ENCODE measurements at places on chromosomes 2 and 18.

DNA sequence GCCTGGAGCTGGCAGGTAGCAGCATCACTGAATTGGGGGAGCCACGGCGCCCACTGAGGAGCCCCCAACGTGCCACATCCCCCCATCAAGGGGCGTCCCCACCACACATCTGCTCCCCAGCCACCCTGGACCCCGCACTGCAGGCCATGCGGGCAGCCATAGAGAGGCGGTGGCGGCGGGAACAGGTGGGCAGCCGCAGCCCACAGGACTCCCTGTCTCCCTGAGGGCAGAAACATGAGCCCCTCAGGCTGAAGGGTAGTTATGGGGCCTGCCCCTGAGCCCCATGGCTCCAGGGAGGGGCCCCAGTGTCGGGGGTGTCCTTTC, 26.6 kb downstream of the CROCC2 start:
- DNase-seq = no peak

DNA sequence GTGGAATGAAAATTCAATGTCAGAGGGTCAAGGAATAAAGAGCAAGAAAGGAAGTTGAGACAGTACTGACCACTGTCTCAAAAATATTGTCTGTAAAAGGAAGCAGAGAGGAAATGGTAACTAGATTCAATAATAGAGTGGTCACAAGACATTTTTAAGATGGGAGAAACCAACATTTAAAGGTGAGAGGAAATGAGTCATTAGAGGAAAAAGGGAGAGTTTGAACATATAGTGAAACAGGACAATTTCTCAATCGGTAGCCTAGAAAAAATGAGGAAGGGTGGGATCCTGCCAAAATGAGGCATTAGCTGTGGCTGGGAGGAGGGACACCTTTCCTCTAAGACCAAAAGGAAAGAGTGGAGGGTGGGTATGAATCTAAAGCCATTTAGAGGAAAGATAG, 288.5 kb downstream of the SP3 start:
- no peak for DNase-seq

- no peak for DNase-seq
These were observed 109.1 kb upstream of the CTDP1 start for GRCh38 chr18:79570266-79571201.

DNA sequence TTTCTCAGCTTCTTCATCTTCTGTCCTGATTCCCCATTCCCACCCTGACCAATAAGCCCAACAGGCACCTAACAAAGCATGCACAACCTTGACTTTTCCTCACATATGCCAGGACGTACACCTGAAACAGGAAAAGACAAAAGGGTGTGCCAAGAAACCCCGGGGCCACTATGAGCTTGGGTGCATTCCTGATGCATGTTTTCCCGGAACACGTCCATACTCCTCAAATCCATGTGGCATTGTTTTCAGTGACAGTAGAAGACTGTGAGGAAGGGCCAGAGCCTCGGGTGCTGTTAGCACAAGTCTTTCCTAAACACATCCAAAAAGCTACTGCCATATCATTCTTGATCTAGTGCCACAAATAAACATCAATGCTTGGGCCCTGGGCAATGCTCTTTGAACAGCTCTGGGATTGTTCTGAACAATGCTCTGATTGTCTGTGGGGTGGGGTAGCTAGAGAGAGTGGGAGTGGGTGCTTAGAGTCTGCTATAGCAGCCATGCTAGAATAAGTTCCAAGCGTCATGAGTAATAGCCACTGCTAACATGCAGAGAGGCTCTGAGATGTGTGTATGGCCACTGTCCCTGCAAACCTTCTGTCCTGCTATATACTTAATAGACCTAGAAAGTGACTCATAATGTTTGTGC, 181.7 kb upstream of the CRIM1 start:
- no peak for DNase-seq

DNA sequence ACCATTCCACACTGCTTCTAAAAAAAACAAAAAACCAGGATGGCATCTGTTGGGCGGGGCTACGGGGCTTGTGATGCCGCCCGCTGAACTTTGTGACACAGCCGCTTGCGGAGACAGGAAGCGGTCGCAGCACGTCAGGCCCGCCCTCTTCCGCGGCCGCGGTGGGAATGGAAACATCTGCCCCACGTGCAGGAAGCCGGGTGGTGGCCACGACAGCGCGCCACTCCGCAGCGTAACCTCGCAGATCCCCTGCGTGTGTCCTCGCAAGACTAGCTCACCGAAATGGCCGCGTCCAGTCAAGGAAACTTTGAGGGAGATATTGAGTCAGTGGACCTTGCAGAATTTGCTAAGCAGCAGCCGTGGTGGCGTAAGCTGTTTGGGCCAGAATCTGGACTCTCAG, 168.5 kb downstream of the SUCLG1 start:
- DNase-seq = no peak

- no peak for DNase-seq
These were observed 840.4 kb downstream of the CPS1 start for GRCh38 chr2:211396815-211397214.

GRCh38 chr2:154589514-154589913, 109.0 kb upstream of the KCNJ3 start:
- no peak for DNase-seq

DNA sequence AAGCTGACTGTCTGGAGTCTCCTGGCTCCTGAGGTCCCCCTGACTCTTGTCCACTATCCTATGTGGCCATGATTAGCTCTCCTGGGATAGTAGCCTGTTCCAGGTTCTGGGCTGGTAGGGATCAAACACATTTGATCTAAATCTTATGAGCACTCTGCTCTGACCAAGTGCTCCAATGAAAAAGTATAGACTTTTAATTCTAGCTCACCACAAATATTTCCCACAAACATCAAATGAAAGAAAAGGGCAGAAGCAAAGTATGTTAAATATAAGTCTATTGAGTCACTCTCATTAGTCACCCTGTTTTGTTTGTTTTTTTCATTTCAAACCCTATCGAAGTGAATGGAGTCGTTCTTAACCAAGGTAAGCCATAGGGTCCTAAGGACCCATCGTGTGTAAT, 39.7 kb upstream of the NEDD4L start:
- no peak for DNase-seq

DNA sequence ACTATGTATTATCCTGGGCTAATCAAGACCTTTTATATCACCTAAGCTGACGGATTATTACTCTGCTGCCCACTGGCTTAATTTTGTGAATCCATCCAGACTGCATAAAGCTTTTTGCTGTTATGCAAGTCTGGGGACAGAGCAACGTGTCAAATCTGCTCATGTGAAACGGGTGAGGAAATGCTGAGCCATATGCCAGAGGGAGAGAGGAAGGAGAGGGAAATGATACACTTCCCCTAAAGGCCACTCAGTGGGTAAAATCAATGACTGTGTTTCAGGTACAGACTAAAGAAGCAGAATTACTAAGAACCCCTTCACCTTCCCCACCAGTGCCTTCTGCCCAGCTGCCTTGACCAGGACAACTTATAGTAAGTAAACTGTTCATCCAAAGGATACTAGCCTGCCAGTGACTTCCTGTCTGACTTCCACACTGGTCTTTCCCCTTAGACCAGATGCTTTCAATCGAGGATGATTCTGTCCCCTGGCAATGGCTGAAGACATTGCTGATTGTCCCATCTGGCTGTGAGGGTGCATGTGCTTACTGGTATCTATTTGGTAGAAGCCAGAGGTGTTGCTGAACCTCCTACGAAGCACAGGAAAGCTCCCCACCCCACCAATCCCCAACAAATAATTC, 43.0 kb downstream of the STAT1 start:
- DNase-seq = no peak

GRCh38 chr18:79102886-79103285, 33.7 kb downstream of the ATP9B start:
- DNase-seq = no peak

DNA sequence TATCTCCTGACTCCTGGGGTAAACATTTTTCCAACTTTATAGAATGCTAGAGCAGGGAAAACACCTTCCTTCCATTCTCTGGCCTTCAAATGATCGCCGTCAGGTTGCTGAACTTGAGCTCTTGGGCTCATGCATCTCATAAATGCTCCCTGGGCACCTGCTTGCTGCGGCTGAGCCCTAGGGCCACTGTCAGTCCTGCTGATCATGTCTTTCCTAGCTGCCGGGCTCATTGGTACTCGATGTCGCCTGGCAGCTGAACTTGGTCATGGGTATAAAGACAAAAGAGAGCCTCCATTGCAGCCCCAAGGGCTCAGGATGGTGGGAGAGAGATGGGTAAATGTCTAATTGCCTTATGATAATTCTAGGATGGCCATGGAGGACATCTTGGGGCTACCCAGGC, 80.6 kb downstream of the HS1BP3 start:
- DNase-seq = no peak

- DNase-seq = no peak
These were observed 105.5 kb downstream of the NOL10 start for GRCh38 chr2:10584242-10584753.

DNA sequence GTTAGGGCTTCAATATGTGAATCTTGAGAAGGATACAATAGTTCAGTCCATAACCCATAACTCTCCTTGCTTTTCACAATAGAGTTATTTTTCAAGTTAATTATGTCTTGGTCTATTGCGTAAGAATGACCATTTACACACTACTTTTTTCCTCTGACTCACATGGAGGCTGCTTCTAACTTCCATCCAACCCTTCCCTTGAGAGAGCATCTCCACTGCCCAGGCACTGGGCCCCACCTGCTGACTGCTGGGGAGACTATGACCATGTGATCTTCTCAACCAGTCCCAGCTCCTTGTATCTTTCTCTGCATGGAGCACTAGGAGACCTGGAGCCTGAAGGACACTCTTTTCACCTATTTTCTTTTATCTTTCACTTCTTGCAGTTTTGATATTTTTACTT, 251.5 kb downstream of the GPD2 start:
- DNase-seq = no peak

- DNase-seq = no peak
These were observed 446.0 kb upstream of the MEX3C start for GRCh38 chr18:51643483-51643882.

DNA sequence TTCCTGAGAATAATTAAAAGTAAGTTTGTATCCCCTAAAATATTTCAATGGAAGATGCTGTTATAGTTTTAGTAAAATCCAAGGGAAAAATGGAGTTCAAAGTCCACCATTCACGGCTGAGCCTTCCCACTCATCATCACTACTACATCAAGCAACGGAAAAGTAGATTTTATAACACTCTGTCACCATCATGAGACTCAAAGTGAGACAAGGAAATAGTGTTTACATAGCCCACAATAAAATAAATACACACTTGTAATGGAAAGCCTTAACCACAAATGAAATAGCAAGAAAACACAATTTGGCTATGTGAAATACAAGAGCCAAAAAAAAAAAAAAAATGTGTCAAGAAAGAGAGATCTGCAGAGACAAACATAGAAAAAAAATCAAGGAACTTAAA, 569.9 kb upstream of the REG3G start:
- no peak for DNase-seq

DNA sequence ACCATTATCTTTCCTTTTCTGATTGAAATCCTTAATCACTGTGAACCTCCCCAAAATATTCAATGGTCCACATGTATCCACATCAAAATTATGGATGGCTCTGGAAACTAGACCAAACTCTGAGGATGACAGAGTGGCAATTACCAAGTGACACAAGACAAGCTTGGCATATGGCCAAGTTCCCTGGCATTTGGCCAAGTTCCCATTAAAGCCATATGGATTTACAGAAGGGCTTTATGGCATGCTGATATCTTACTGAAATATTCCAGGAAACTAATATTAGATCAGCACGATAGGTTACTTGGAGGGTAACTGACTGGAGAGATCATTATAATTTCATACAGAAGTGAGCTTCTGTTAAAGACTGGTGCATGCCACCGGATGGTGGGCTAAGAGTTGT, 21.9 kb upstream of the CERS6 start:
- no peak for DNase-seq

DNA sequence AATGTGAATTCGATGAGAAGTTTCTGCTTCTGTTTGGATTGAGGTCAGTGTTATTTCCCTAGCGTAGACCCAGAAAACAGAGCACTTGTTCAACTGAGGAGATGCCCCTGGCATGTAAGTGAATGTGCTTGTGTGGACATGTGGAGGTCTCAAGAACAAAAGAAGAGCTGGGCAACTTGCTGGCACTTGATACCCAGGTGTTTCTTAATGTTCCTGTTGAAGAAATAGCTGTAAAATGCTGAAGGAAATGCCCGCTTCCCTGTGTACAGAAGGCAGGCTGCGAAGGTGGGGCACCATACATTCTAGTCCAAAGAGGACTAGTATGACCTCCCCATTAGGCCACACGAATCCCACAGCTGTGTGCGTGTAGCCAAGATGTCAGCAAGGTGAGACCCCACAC, 9.8 kb upstream of the LBH start:
- no peak for DNase-seq

GRCh38 chr18:26656944-26657536, 108.7 kb upstream of the KCTD1 start:
- no peak for DNase-seq

- DNase-seq = no peak
These were observed 10.6 kb upstream of the POMC start for GRCh38 chr2:25178976-25179375.

GRCh38 chr2:204187229-204188083, 250.9 kb downstream of the ICOS start:
- DNase-seq = no peak

- DNase-seq = no peak
These were observed 674 bp downstream of the PTPN4 start for GRCh38 chr2:119760237-119760955.

DNA sequence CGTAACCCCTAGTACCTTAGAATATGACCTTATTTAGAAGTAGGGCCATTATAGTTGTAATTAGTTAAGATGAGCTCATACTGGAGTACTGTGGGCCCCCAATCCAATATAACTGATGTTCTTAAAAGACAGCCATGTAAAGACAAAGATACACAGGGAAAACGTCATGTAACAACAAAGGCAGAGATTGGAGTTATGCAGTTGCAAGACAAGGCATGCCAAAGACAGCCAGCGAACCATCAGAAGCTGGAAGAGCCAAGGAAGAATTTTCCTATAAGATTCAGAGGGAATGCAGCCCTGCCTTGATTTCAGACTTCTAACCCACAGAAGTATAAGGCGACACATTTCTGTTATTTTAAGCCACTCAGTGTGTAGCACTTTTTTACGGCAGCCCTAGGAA, 55.9 kb upstream of the TLK1 start:
- DNase-seq = no peak

- DNase-seq = no peak
These were observed 171.9 kb upstream of the GATA6 start for GRCh38 chr18:21997207-21998143.

DNA sequence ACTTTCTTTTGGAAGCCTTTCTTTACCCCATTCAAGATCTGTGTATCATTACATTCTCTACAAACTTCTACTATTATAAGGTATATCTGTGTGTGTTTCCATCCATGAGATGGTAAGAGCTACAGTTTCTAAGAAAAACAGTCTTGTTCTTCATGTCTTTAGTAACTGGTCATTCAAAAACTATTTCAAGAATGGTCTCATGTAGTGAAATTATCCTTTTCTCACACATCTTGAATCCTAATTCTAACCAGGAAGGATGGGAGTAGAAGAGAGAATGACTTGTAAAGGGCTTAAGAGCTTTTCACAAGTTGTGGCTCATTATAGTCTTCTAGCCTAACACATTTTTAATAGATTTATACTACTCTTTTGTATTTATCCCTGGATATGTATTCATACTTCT, 47.3 kb downstream of the ROCK1 start:
- no peak for DNase-seq

Measured in T follicular helper cell (primary cell).